Kidney capillary endothelial cell (primary cell): ENCODE measurements at places on chromosomes 12 and 14.

GRCh38 chr12:94841177-94841576 lies 162.3 kb downstream of the NDUFA12 start:
- DNase-seq: no peak

DNA sequence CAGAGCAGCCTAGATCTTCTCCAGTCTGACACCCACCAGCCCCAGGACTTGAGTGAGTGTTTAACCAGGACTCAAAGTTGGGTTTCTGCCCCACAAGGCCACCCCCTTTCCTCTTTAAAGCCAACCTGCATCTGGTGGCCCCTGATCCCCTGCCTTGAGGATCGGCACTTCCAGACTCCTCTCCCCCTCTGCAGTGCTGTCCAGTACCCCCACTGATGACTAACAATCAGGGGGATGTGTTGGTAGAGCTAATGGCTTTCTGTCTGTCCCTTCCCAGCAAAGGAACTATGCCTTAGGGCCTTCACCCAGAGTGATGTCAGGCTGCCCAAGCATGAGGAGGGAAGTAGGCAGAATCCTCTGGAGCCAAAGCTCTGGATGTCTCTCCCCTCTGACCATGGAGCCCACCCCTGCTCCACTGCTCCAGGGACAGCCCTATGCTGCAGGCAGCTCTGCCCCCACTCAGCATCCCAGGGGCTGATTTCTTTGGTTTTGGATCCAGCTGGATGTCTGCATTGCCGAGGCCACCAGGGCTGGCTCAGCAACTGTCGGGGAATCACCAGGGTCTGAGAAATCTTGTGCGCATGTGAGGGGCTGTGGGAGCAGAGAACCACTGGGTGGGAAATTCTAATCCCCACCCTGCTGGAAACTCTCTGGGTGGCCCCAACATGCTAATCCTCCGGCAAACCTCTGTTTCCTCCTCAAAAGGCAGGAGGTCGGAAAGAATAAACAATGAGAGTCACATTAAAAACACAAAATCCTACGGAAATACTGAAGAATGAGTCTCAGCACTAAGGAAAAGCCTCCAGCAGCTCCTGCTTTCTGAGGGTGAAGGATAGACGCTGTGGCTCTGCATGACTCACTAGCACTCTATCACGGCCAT lies 42.9 kb downstream of the DAD1 start:
- DNase-seq: peak; percentile 93

DNA sequence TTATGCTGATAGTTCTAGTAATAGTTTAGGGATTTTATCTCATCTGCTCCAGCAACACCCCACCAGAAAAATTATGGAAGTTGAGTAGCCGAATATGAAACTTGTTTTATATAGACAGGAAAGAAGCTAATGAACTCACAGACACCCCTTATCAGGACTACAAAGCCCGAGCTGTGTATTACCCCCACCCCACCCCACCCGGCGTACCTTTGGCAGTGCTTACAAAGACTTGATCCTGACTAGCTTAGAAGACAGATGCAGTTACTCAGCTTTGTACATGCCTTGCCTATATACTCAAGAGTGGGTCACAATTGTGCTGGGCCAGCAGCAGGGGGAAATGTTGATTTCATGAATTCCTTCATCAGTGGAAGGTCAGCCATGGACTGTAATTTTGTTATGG lies 22.4 kb downstream of the PROX2 start:
- DNase-seq: no peak

DNA sequence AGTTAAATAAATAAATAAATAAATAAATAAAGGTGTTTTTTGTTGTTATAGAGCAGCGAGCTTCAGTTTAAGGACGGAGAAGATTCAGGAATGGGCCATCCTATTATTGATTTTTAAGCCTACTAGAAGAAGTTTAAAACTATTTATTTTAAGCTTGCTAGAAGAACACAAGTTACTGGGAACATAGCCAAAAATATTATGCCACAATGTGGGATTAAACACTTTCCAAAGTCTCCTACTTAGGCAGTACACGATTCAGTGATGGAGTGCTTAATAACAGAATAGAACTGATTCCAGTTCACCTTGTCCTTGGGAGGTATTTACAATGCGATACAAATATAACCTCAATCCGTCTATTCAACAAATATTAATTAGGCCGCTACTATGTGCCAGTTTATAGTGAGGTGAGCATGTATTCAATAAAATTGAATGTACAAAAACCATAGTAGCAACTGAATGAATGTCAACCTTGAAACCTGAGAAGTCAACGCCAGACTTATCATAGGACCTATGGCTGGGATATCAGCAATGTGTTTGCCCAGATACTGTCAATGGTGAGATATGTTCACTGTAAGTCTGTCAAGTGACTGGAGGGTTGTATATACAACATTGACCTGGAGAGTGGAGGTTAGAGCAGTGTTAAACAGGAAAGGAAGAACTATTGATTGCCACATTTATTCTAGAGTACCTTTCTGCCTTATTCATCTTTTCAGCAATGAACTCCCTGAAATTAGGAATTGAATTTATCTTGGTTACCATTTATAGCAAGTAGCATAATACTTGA lies 486.4 kb downstream of the TMTC2 start:
- no peak for DNase-seq

GRCh38 chr12:96221391-96221790 lies 27.2 kb downstream of the ELK3 start:
- no peak for DNase-seq

DNA sequence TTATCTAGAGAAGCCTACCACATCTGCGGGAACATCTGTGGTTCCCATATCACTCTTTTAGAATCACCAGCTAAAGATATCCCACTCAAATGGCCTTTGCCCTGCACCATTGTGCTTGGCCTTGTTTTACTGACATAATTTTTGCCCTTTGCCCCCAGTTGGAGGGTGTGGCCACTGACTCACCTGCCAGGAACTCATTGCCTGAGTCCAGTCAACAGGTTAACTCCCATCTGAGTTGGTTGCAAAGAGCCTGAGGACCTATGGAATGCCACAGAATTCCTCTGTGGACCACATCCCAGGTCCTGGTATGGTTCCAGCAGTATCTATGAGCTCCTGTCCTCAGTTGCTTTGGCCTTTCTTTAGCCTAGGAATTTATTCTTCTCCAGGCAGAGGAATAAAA lies 55.7 kb upstream of the PTGR2 start:
- peak; percentile 20 for DNase-seq

GRCh38 chr14:103630364-103631108 lies 1.5 kb downstream of the KLC1 start:
- no peak for DNase-seq

- no peak for DNase-seq
Measured at GRCh38 chr14:75800792-75801191, 139.7 kb downstream of the TTLL5 start.

- DNase-seq: peak; percentile 55
Measured at GRCh38 chr12:81450920-81451739, 308.0 kb downstream of the PPFIA2 start.

- DNase-seq: no peak
Measured at GRCh38 chr14:47300796-47301195, 374.6 kb downstream of the MDGA2 start.

- DNase-seq: no peak
Measured at GRCh38 chr14:33323979-33324378, 385.3 kb downstream of the NPAS3 start.

GRCh38 chr12:124039276-124039675 lies 66.3 kb downstream of the ZNF664 start:
- DNase-seq: no peak

GRCh38 chr12:122921917-122922316 lies 26.0 kb upstream of the VPS37B start:
- DNase-seq: no peak

GRCh38 chr14:32382704-32383103 lies 53.6 kb downstream of the AKAP6 start:
- peak; percentile 26 for DNase-seq

DNA sequence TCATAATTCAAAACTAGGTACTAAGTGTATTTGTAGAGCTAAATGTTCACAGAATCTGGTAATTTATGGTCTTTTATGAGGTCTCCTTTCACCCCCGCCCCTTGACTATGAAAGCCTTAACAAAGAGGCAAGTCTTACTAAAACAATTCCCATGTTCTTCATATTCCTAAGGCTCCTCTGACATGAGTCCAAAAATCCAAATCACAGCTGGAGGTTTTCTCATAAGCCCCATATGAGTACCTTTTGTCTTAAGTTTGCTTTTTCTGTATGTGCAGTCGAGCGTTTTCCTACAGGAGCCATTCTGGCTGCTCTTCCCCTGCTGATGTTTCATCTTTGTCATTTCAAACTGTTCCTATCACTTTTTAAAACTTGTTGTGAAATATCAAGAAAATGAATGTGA lies 55.2 kb downstream of the SIX1 start:
- no peak for DNase-seq

DNA sequence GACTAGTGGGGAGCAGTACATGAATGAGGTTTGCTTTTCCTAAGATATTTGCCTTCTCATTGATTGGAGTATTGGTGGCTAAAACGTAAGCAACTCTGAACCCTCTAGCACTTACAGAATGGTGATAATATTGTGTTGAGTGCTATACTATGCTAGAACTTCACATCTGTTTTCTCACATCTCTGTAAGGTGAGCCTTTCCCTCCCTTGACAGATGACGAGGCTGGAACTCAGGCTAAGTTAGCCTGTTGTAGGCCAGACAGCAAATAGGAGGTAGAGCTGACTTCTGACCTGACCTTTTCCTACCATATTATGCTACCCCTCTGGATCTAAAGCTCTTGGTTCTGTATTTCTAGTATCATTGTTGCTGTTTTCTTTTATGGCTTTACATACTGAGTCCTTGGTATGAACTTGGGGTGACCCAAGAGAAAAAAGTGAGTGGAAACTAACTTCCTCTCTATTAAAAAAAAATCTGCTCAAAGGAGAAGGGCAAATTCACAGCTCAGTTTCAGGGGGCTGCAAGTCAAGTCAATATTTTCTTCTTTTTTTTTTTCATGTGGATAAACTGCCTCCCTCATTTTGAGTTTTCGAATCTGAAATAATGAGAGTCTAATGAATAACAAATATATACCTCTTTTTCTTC lies 85.9 kb downstream of the CRADD start:
- DNase-seq: no peak

- DNase-seq: no peak
Measured at GRCh38 chr12:6330192-6330591, 11.7 kb downstream of the TNFRSF1A start.

GRCh38 chr14:64509036-64509435 lies 4.5 kb downstream of the ZBTB1 start:
- DNase-seq: no peak

GRCh38 chr12:6224550-6224949 lies 24.4 kb downstream of the CD9 start:
- DNase-seq: no peak

GRCh38 chr12:4210183-4210582 lies 63.4 kb upstream of the CCND2 start:
- no peak for DNase-seq

DNA sequence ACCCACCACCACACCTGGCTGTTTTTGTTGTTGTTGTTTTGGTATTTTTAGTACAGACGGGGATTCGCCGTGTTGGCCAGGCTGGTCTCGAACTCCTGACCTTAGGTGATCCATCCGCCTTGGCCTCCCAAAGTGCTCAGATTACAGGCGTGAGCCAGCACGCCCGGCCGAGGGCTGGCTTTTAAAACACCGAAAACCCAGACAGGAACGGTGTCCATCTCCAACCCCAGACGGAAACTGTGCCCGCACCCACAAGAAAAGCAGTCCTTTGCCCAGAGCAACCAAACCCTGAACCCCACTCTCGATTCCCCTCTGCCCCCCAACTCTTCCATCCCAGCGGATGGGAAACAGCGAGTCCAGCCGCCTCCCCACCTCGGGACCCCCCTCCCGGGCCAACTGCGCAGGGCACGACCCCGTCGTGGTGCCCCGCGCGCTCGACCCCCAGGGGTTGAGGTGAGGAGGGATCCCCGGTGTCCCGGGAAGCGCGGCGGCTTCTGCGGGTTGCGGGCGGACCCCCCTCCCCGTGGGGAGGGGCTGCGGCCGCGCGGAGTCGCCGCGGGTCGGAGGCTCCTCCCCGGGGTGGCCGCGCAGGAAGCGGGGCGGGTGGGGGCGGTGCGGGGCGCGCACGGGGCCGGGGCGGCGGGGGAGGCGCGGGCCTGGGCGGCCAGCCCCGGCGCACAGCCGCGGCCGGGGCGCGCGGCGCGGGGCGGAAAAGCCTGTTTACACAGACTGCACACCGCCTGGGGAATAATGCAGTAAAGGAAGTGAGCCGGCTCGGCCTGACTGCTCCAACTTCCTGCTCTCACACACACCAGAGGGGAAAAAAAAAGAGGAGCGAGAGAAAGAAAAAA lies at the start of gene ELK3:
Gene ELK3, plus strand, starts transcription at position 651 of the 851 bp plus-strand sequence.
- DNase-seq: no peak

DNA sequence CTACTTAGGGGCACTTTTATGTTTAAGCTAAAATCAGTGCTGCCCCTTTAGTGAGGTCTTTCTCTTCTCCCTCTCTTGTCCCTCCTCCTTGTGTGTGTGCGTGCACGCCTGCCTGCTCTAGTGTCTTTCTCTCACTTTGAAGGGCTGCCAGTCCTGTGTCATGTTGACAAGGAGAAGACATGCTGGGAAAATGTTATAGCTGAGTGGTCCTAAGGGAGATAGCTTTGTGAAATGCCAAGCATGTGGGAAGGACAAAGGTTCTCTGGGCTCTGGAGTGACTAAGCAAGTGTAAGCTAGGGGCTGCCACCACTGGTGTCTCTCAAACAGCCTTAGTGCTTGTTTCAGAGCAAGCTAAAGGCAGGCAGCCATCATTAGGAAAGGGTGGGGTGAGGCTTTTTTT lies 108.4 kb downstream of the EMP1 start:
- no peak for DNase-seq

GRCh38 chr12:105273601-105274000 lies 37.6 kb upstream of the APPL2 start:
- DNase-seq: no peak

DNA sequence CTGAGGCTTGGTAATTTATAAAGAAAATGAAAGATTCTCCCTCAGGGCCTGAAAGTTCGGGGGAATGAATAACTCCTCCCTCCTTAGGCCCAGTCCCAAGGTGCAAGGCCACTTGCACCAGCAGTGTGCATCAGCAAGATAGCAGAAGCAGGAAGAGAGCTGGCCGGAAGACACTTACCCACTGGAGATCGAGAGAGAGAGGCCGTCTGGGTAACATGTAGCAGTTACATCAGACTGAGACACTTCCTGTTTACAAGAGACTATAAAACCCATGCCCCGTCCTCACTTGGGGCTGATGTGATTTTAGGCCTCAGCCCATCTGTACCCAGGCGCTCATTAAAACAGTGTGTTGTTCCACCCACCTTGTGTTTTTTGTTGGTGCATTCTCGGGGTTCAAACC lies 85.2 kb downstream of the TMTC3 start:
- DNase-seq: no peak
